H4 (cell line): ENCODE measurements at places on chromosomes 6 and 20. TPM values are rescaled to one million over a fixed set of nuclear protein-coding genes. Genes with fewer than 3 reads are reported as not detected.
A peak's percentile ranks its signal among the peaks of the same experiment; 100 is the strongest.

GRCh38 chr20:5181492-5181891, 54.7 kb downstream of the CDS2 start:
- DNase-seq: no peak

DNA sequence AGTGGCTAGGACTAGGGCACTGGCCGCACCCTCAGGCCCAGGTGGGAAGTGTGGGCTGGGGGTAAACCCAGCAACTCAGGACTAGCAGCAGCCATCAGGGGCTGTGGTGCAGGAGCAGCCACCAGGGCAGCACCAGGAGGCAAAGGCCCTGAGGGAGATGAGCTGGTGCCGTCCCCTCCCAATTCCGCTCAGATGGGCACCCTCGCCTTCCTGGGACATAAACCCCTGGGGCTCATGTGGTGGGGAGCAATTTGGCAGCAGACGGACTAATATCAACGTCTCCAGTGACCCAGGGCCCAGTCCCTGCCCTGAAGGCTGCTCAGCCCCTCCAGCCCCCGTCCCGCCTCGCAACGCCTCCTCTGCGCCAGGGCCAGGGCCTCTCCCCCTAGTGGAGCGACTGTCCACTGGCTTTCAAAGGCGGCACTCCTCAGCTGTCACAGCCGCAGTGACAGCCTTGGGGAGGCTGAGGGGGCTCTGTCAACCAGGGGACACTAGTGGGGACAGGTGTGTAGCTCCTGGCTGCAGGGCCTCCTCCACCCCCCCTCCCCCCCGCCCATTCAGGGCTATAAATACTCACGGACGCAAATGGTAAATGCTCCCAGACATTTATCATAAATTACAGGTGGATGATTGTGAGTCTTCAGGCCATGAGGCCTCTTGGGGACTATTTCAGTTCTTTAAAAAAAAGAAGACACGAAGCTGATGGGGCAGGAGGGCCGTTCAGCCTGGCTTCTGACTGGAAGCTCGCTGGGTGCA, 349.9 kb downstream of the ZFAND3 start:
- no peak for DNase-seq

DNA sequence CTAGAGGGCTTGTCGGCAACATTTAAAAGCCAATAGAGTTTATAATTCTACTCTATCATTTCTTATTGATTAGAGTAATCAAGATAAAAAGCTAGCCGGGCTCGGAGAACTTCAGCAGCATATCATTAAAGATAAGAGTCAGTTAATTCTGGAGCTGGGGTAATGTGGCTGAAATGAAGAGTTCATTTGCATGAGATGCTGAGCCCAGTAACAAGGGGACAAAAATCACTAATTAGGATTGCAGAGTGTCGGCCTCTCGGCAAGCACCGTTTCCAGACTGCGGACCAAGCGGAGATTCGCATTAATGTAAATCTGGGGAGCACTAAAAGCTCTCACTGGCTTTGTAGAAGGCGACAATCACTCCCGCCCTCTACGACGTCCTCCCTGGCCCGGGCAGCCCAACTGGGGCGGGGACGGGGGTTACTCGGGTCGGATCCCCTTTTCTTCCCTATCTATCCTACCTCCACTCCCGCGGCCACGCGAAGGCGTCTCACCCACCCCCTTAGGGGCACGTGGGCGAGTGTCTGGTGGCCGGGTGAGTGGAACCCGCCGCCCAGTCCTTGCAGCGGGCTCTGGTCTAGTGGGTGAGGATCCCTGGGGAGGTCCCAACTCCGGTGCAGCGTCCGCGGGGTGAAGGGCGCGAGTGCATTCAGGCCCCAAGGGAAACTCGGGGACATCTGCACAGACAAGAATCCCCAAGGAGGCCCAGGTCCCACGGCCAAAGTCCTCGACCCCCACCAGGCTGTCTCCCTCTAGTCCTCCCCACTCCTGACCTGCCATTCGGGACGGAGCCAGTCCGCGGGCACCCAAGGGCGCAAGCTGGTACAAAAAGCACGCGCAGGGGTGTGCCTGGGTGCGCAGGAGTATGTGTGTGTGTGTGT, 42.2 kb upstream of the OSTM1 start:
- no peak for DNase-seq

DNA sequence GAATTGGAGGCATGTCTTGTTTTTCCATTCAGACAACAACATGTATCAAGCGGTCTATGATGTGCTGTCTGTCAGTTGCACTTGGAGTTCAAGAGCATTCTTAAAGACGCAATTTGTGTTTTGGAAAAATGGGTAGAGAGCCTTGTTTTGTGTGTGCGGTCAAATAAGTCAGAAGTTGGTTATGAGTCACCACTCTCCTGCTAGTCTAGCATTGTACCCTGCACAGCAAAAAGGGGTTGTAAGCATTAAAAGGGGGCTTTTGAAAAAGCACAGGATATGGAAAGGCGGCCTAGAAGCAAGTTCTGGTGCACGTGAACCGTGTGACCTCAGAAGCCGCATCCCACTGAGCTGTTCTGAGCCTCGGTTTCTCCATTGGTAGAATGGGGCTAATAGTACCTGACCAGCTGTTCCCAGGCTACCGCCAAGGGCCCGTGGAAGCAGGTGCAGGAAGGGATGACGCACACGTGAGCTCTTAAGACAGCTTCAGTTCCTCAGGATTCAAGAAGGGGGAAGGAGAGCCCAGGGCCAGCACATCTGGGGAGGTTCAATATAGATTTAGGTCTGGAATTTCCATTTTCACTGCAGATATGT, 61.6 kb upstream of the SNX9 start:
- peak; percentile 34 for DNase-seq

GRCh38 chr6:83019741-83020140, 45.9 kb downstream of the UBE3D start:
- no peak for DNase-seq

DNA sequence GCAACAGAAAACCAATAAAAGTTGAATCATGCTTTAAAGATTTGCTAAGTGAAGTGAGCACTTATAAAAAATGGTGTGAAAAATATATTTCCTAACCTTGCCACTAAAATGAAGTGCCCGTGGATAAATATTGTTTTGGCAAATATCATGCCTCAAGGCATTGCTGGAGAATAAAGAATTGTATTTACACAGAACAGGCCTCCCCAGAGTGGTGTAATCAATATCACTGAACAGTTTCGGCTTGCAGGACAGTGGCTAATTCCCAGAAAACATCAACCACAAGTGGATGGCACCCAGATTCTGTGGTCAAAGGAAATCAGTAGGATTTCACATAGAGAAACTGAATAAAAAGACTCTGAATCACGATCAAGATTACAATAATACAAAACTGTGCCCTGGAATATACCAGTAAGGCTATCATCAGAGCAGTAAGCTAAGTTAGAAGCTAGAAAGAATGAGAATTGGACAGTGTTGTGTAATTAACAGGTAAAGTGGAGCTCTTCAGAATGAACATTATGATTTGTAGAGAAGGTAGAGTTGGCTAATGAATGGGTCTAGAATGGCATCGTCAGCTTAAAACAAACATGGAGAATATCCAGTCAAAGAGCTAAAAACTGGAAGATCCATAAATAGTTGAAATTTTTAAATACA, 1026.9 kb upstream of the ADGRB3 start:
- no peak for DNase-seq

GRCh38 chr6:2875359-2876191, 27.5 kb downstream of the SERPINB9 start:
- no peak for DNase-seq

DNA sequence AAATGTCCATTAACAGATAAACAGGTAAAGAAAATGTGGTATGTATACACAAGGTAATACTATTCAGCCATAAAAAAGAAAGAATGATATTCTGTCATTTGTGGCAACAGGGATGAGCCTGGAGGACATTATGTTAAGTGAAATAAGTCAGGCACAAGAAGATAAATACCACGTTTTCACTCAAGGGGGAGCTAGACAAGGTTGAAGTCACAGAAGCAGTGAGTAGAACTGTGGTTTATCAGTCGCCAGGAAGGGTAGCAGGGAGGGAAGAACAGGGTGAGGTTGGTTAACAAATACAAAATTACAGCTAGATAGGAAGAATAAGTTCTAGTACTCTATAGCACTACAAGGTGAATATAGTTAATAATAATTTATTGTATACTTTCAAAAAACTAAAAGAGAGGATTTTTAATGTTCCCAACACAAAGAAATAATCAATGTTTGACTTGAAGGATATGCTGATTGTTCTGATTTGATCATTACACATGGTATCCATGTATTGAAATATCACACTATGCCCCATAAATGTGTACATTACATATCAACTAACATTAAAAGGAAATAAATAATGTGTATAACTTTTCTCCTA, 21.1 kb downstream of the RTN4IP1 start:
- peak; percentile 53 for DNase-seq

DNA sequence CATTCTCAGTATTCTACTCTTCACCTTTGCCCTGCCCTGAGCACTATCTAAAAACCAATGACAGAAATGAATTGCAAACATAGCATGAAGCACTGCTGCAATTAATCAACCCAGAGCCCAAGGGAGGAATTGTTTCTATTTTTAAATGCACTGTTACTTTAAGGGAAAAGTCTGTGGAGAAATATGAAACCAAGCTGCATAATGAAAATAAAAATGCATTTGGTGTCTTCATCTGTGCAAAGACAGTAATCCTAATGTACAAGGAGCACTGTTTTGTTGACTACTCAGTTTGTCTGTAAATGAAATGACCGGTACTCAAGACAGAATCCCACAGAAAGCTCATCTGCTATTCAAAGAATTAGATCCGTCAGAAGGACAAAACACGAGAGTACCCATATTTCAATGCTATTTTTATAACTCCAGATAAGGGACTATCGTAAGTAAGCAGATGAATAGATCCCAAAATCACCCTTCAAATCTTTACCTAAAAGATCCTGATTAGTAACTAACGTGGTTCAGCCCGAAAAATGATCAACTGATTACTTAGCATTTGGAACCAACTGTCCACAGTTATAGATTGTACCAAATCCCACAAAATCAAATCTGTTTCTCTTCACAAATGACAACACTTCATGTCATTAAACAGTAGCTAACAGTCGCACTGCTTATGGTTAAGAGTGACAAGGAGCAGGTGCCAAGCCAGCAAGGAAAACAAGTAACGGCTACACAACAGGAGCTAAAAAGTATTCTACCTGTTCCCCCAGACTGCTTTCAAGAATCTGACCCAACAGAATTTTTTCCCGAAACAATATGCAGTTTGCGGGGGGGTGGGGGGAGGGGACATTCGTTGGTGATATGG, 2.4 kb downstream of the KIF13A start:
- no peak for DNase-seq

Gene GPSM3
- total RNA-seq: 3.2 and 3.9 TPM in 2 replicates

Gene RSPH3
- 1.3 and 2.1 TPM in 2 replicates for total RNA-seq

Gene ZBTB46
- 0.68 and 3.1 TPM in 2 replicates for total RNA-seq
